ENCODE measurements at places on chromosomes 5 and 9. TPM values are rescaled to one million over a fixed set of nuclear protein-coding genes. Genes with fewer than 3 reads are reported as not detected.

The RPL12 gene
- total RNA-seq: 1,765 TPM

The BTNL3 gene
- total RNA-seq: not detected

The PDLIM4 gene
- 56.8 TPM for total RNA-seq

The PPIC gene
- 22.6 TPM for total RNA-seq

The SLC25A48 gene
- total RNA-seq: not detected

The IRX4 gene
- total RNA-seq: not detected

The OTULINL gene
- under 0.01 TPM for total RNA-seq

The SOX30 gene
- not detected for total RNA-seq

The PTGES2 gene
- 71.5 TPM for total RNA-seq

The IFNA21 gene
- total RNA-seq: not detected

The TARS1 gene
- 220 TPM for total RNA-seq

The FRMD3 gene
- total RNA-seq: 11.1 TPM

The C8G gene
- 0.76 TPM for total RNA-seq

The MOB3B gene
- 0.65 TPM for total RNA-seq

The DCTN4 gene
- total RNA-seq: 43.1 TPM

The FAM221B gene
- not detected for total RNA-seq

The CDC14B gene
- total RNA-seq: 5.9 TPM

The RRAGA gene
- total RNA-seq: 43.8 TPM

The CLIC3 gene
- total RNA-seq: 0.29 TPM

The KIF2A gene
- total RNA-seq: 85.6 TPM

The PHF24 gene
- total RNA-seq: not detected

All from vein endothelial cell (primary cell).